GF-D8 (cell line): ENCODE measurements at places on chromosomes 16 and 17.

DNA sequence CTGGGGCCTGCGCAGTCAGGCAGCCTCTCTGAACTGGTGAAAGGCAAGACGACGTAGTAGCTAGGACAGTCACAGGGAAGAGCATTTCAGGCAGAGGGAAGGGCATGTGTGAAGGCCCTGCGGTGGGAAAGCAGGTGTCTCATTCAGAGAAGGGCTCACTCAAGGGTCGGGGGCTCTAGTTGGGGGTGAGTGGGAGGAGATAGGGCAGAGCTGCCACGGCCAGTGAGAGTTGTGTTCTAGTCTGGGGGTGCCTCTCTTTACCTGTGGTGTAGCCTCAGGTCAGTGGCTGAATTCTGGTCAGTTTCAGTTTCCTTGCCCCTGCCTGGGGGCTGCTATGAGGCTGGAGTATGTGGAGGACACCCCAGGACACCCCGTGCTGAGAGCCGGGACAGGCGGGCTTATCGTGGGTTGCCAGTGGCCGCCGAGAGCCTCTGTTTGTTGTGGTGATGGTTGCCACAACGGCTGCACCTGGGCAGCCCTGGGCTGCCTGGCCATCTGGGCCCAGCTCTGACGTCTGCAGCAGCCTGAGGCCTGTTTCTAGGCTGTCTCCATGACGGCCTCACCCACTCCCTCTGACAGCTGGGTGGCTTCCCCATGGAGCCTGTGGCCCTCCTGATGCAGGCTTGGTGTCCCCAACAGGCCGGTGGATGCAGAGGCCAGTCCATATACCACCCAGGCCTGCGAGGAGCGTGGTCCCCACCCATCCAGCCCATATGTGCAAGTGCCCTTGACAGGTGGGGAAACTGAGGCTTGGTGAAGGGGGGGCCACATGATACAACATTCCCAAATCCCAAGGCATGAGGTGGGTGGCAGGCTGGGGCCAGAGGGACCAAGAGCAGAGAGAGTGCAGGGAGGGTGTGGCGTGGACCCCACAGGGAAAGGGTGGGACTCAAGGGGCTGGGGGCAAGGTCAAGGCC is 10.8 kb downstream of the MAP2K3 start:
- no peak for DNase-seq

DNA sequence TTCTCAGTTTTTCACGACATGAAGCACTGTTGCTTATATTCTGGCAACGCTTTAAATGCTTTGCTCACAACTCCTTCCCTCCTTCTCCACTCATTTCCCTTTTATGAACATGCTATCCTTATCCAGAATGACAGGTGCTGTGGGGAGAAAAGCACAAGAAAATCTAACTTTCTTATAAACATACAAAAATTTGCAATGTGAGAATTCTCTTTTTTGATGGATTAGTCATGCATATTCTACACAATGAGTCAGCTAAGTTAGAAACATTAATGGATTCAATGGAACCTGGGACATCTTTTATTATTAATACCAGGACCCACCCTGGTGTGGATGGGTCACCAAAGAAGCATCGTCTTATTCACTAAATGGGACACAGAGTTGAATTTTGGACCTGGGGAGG is 234.6 kb upstream of the CDH5 start:
- no peak for DNase-seq

- DNase-seq, result no peak
These were observed 1.3 kb downstream of the MAPK8IP3 start for GRCh38 chr16:1707193-1707790.

DNA sequence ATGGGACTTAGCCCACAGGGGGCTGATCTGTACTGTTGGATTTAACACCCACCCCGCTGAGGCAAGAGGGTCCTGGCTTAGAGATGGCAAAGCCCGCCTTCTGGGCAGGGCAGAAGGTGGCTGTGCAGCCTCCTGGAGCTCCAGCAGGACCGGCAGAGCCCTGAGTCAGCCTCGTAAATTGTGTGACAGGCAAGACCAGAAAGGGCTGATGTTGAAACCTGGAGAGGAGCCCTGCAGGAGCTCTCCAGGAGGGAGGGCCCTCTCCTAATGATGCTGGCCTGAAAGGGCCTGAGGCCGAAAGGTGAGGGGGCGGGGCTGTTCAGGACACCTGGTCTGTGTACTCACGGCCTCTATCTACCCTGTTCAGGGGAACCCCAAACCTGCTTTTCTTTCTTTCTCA is 22.5 kb upstream of the MYO15B start:
- no peak for DNase-seq

DNA sequence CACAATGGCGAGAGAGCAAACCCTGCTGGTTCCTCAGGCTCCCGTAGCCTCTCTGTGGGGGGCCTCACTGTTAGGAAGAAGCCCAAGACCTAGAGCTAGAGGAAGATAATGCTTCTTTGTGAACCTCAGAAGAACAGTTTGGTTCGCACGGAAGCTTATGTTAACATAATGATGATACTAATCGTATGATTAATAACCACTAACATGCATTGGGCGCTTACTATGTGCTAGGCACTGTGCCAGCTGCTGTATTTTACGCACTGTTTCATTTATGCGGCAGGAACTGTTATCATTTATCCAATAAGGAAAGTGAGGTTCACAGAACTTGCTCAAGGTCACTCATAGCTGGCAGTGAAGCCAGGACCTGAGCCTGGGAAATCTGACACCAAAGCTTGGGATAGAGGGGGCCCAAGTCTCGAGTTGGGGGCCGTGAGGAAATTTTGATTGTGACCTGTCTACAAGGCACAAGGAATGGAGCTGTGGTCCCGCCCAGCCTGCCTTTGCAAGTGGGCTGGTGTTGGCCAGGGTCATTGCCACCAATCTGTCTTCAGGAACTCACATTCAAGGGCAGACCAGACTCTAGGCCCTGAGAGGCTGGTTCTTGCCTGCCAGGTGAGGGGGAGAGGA is 6.8 kb downstream of the PRCD start:
- DNase-seq, result no peak

GRCh38 chr17:7347630-7348477 is 4.1 kb upstream of the KCTD11 start:
- no peak for DNase-seq

DNA sequence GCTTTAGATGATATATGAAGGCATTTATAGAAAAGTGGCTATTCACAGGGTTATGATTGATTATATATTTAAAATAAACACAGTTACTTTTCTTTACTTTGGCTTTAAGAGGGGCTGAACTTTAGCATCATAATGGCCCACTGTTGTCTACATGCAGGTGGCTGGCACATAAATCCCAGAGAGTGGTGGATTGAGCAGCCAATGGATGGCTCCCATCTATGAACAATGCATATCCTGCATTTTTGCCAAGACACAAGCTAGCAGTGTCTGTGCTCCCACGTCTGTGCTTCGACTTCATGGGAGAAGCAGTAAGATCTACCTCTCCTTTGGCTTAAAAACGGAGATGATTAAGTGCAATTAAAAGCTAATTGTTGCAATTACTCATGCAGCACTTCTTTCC is 373.2 kb upstream of the CDH11 start:
- DNase-seq, result no peak

GRCh38 chr17:15453246-15453645 is 14.2 kb downstream of the CDRT4 start:
- no peak for DNase-seq

- DNase-seq, result no peak
These were observed 163.3 kb downstream of the HS3ST4 start for GRCh38 chr16:25855063-25855462.

DNA sequence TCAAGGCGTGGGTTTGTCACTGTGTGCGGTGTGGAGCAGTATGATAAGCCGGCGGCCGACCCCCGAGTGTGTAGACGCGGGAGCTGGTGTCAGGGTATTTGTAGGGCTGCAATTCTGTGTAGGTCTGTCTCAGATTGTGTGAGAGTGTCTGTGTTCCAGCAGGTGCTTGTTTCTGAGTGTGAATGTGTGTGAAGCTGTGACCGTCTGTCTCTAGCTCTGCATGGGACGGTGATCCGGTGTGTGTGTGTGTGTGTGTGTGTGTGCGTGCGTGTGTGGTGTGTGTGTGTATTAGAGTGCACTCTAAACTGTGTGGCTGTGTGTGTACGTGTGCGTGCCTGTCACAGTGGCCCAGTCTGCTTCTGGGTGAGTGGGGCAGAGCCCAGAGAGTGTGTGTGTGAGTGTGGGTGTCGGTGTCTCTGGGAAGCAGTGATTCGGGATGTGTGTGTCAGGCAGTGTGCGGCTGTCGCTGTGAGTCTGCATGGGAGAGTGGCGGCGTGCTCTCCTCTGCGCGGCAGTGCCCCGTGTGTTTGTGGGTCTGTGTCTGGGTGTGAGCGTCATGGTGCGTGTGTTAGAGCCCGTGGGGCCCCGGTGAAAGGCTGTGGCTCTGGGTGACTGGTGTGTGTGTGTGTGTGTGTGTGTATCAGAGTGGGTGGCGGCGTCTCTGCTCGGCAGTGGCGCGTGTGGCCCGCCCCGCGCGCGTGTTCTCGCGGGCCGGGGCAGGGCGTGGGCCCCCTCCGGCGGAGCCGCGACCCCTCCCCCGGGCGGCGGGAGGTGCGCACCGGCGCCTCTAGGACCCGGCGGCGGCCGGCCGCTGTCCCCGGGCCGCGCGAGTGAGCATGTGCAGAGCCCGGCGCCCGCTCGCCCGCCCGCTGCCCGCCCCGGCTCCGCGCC is at the start of gene WSCD1:
Gene WSCD1 (plus strand): TSS at position 841 of the 891 bp plus-strand sequence. CDS start 10,280 bp downstream, outside the sequence.
- DNase-seq, result no peak

DNA sequence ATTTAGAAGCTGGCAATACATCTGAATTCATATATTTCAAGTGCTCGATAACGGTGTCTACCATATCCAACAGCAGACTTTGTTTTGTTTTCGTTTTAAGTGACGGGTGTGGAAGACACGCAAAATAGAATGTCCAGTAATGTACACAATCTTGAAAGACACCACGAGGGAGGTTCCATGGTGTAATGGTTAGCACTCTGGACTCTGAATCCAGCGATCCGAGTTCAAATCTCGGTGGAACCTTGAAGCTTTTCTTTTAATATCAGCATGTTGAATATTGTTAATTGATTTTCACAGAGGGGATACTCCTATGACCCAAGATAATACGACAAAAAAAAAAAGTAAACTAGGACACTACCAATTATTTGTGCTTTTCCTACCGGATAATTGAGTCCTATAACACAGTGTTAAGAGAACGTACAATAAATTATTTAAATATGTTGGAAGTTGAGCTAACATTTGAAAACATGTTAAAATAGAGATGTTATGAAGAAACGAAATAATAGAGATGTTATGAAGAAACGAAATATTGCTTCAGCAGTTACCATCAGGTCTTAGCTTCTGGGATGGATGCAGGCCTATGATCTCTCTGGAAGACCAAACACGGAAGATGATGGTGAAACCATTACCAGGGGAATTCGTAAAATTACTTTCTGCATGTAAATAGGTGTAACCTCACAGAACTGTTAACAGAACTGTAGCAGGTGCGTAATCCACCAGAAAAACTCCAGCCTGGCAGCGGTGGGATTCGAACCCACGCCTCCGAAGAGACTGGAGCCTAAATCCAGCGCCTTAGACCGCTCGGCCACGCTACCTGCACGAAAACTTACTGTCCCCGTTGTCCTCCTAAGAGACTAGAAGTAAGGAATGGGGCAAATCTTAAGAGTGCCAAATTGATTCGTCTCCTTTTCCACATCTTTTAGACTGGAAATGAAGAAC is 1.5 kb upstream of the ALOXE3 start:
- peak; percentile 59 for DNase-seq

GRCh38 chr16:85420501-85421337 is 192.4 kb upstream of the GSE1 start:
- DNase-seq, result peak; percentile 18

DNA sequence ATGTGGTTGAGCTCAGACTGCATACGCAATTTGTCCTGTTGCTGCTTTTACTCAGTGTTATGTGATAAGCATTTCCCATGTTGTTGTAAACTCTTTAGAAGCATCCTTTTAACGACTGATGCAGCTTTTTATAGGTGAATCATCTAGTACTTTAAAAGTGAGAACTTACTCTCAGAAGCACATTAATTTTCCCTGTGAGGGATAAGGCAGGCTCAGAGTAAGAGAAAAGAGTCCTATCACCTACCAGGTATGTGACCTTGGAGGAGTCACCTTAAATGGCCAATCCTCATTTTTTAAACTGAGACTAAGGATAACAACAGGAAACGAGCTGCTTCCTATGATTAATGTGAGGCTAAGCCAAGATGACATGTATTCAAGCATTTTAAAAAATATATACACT is 34.4 kb upstream of the GAN start:
- no peak for DNase-seq

- DNase-seq, result peak; percentile 45
These were observed 5.8 kb upstream of the GSE1 start for GRCh38 chr16:85607321-85607765.

DNA sequence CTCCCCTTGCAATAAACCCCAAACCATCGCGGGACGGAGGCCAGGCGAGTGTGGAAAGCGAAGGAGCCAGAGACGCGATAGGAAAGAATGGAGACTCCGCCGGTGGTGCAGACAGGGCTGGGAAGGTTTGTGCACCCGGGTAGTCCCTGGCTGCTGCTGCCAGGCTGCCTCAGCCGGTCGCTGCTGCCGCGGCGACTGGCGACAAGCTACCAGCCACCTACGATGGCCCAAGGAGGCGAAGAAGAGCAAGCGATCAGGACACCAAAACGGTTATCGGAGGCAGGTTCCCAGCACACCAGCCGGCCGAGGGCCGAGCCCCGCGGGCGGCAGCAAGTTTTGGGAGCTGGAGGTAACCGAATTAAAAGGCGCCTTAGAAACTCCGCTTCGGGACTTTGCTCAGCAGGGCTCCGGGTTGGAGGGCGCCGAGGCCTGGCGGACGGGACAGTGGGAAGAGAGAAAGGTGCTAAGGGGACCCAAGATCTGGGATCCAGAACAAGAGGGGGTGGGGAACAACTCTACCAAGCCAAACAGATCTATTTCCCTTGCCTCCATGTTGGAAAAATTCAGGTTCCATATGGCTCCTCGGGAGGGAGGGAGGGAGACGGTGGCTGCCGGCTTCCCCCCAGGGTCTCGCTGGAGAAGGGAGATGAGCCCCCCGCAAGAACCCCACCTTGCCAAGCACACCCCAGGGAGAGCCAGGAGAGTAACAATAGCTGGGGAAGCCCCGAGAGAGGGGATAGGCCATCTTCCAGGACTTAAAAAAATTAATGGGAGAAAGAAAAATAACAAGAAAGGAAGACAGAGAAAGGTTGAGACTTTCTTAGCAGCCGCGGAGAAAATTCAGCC is 9.7 kb upstream of the HOXB2 start:
- DNase-seq, result no peak

DNA sequence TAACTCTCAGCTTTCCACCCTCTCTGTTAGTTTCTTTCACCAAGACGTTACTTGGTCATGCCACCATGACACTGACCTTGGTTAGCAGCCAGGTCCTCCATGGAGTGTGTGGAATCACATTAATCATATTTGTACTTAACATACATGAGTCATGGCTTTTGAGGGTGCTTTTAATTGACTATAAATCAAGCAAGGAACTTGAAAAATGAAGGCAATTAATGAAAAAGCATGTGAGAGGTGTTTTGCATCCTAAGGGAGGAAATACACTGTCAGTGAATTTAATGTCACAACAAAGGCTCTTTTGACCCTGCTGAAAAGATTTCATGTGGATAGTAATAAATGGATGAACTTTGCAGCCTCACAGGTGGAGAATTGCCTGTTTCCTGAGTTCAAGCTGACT is 240.7 kb downstream of the CDH13 start:
- no peak for DNase-seq

- DNase-seq, result no peak
These were observed 36.0 kb upstream of the ADAMTS18 start for GRCh38 chr16:77470851-77471250.

GRCh38 chr17:82743344-82744219 is 8.2 kb downstream of the FN3K start:
- no peak for DNase-seq

- DNase-seq, result no peak
These were observed 1643.5 kb downstream of the TP53TG3F start for GRCh38 chr16:35102780-35103403.

- no peak for DNase-seq
These were observed 42.9 kb upstream of the NFAT5 start for GRCh38 chr16:69522732-69523404.

GRCh38 chr17:77491921-77492445 is 351.2 kb downstream of the SEC14L1 start:
- no peak for DNase-seq
